ENCODE measurements at places on chromosomes 11 and 22. TPM values are rescaled to one million over a fixed set of nuclear protein-coding genes. Genes with fewer than 3 reads are reported as not detected.
A peak's percentile ranks its signal among the peaks of the same experiment; 100 is the strongest.

ALX4 gene
- not detected for total RNA-seq

TRPC6 gene
- 0.17 TPM for total RNA-seq

MEI1 gene
- total RNA-seq, result 0.33 TPM

CDC42EP1 gene
- total RNA-seq, result 18.8 TPM

CYP2R1 gene
- 7.5 TPM for total RNA-seq

KCTD14 gene
- 0.70 TPM for total RNA-seq

GRCh38 chr11:9053316-9054035, 37.9 kb downstream of the SCUBE2 start:
- DNase-seq, result no peak

- DNase-seq, result no peak
Measured at GRCh38 chr11:59291228-59291627, 67.5 kb upstream of the OR5AN1 start.

DNA sequence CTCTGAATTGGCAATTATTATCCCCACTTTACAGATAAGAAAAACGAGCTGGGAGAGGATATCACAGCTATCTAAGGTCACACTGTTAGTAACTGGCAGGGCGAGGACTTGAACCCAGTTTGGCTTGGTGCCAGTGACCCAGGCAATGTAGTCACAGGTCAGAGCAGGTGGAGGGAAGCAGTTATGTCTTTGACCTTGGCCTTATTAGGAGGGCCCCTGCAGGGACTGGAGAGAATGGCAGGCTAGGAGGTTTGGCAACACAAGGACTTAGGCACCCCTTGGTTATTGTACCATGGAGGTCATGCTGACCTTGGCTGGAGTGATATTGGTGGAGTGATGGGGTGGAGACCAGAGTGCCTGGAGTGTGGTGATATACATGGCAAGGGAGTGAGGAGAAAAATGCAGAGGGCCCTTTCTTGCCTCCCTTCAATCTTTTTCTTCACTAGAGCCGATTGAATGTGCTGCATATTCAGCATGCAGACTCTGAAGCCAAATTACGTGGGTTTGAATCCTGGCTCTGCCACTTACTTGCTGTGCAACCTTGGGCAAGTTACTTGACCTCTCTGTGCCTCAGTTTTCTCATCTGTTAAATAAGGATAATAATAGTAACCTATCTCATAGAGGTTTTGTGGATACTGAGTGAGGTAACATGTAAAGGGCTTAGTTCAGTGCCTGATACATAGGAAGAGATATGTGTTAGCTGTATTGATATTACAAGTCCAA, 92.7 kb upstream of the TBCEL start:
- no peak for DNase-seq

- DNase-seq, result no peak
Measured at GRCh38 chr22:37147186-37147990, 2.3 kb downstream of the IL2RB start.

DNA sequence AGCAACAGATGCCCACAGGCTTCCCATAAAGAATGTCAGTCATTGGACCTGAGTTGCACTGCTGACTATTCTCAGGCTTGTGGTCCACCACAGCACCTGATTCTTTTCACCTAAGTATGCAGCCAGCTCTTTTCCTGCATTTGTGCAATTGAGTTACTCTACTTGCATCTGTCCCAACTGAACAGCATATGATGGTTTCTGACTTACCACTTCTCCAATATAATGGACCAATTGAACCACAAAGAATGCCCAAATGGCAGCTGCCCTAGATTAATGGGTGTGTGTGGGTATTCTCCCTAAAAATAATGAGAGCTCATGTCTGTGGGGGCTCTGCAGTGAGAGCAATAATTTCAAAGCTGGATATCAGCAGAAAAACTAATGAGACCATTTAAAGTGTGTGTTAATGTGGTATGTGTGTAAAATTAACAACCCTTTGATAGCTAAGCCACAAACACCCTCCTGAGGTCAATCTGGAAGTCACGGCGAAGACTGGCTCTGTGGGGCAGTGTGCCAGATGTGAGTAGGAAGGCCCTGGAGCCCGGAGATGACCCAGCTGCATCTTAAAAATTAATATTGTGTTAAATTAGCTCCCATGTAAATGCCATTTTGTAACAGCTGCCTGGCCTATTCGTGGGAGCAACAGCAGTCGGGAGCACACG, 43.8 kb downstream of the SC5D start:
- DNase-seq, result no peak

GRCh38 chr11:876545-876944, 33.9 kb downstream of the TSPAN4 start:
- DNase-seq, result no peak

- no peak for DNase-seq
Measured at GRCh38 chr11:43021466-43021865, 290.3 kb upstream of the API5 start.

- no peak for DNase-seq
Measured at GRCh38 chr11:72833811-72834493, 19.7 kb downstream of the ATG16L2 start.

DNA sequence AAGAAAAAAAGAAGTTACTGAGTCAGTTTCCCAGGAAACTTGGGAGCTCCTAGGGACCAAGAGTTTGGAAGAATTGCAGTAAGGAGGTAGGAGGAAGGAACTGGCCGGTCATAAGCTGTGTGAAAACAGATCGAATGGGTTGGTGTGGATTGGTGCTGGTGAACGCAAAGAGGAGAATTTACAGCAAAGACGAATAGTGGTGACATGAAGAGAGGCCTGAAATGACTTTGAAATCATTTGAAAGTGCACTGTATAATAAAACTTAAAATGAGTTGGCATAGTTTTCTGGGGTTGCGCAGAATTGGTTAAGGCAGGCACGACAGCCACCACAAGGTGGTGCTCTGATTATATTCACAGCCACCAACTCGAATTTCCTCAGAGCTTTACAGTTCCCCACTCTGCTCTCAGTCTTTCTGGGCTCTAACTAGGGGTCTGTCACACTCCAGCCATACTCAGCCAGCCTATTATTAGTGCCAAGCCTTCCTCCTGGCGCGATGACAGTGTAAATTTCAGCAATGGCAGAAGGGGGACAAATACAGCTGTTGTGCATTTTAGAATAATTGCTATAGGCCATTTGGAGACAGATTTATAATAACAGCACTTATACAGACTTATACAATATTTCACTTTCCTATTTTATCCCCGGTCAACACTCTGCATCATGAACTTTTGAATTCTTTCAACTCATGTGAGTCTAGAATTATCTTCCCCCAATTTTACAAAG, 8.3 kb upstream of the HTR3B start:
- DNase-seq, result peak; percentile 40

- DNase-seq, result no peak
Measured at GRCh38 chr22:26548984-26549383, 36.7 kb upstream of the TFIP11 start.

Measured in liver (tissue), 10 donors.